Activated CD4-positive, alpha-beta T cell treated with anti-CD3 and anti-CD28 coated beads, Interleukin-2, amount 50 U/mL, for 4 hours (primary cell): ENCODE measurements at places on chromosomes 3 and 15.

- DNase-seq, result no peak
Measured at GRCh38 chr3:27165321-27165721, 203.9 kb downstream of the NEK10 start.

DNA sequence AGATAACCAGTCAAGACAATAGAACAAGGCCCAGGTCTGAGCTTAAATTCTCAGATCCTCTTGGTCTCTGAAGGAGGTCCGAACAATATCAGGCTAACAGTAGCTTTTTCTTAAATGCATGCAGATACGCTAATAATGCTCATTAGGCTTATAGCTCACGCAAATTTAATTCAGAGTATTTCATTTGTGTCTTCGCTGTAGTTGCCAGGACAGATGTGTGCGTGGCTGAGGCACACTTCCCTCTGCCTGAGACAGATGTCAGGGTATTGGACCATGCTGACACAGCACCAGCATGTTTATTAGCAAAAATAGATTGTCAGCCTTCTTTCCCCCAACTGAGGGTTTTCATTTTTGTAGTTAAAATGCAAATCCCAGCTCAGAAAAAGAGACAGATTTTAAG lies 102.9 kb upstream of the BFSP2 start:
- DNase-seq, result no peak

DNA sequence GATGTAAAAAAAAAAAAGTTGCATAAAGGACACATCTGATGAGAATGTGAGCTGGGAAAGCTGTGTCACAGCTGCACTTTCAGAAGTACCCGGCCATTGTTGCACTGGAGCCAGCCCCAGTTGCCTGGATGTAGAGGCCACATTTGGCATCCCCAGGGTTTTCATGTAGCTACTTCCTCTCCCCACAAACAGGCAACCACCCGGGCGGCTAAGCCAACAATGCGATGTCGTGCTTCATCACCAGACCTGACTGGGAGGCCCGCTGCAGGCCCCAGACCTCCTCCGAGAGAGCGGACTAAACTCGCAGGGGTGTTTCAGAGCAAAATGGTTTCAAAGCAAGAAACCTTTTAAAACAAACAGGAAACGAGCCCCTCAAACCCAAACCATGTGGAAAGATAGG lies 142.3 kb downstream of the TMCO5A start:
- DNase-seq, result no peak

DNA sequence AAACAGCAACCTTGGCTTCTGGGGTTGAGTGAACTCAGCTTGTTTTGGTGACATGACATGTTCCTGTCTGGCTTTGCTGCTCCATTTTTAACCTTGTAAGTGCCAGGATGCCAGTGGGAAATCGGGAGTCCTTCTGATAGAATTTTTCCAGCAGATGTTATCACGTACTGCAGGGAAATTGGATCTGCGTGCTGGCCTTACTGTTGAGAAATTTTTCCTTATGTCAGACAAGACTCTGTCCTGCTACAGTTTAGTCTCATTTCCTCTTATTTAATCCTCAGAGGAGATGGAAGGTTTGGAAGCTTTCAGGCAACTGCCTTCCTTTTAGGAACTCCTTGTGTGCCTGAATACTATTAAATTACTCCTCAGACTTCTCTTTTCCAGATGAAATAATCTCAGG lies 80.6 kb downstream of the PGPEP1L start:
- no peak for DNase-seq

- DNase-seq, result no peak
Measured at GRCh38 chr3:185089343-185089742, 63.5 kb downstream of the C3orf70 start.

- DNase-seq, result no peak
Measured at GRCh38 chr3:160748787-160749186, 7.2 kb upstream of the PPM1L start.

- peak; percentile 50 for DNase-seq
Measured at GRCh38 chr15:44584162-44584749, 47.3 kb downstream of the EIF3J start.

DNA sequence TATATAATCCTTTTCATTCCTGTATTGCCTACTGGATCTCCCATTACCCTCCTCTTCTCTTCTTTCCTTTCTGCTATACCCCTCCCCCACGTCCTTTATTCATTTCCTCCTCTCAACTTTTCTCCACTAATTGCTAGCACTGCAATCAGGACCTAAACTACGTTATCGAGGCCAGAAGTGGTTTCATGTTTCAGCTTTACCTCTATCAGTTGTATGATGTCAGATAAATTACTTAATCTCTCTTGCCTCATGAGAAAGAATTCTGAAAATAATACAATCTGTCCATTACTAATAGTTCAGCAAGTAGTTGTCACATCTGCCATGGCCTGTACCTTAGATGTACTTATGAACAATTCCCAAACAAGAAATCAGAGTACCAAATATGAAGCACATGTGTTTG lies 10.6 kb downstream of the POPDC2 start:
- no peak for DNase-seq

- DNase-seq, result no peak
Measured at GRCh38 chr3:186965141-186965879, 35.0 kb downstream of the ST6GAL1 start.

DNA sequence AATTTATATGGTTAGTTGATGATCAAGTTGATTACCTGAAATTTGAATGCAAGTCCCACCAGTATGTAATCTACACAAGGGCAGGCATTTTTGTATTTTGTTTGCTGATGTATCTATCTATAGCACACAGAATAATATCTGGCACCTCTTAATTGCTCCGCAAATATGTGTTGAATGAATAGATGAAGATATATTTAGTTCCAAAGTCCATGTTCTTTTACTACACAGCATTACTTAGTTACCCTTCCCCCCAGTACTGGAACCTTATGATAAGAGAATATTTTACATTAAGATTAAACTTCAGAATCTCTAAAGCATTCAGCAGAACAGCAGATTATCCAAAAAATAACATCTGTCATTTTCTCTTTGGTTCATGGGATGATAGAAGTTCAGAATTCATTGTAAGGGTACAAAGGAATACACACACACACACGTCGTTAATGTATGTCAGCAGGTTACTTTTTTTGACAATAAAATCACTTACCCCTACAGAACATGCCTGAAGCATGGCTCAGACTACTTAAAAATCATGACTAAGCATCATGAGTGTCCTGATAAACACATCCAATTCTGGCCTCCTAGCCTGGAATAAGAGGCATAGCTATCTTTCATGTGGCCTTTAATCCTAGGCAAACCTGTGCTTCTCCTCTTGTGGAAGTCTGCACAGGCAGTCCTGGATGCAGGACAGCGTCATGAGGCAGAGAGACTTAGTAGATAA lies 148.9 kb upstream of the TBC1D5 start:
- no peak for DNase-seq

DNA sequence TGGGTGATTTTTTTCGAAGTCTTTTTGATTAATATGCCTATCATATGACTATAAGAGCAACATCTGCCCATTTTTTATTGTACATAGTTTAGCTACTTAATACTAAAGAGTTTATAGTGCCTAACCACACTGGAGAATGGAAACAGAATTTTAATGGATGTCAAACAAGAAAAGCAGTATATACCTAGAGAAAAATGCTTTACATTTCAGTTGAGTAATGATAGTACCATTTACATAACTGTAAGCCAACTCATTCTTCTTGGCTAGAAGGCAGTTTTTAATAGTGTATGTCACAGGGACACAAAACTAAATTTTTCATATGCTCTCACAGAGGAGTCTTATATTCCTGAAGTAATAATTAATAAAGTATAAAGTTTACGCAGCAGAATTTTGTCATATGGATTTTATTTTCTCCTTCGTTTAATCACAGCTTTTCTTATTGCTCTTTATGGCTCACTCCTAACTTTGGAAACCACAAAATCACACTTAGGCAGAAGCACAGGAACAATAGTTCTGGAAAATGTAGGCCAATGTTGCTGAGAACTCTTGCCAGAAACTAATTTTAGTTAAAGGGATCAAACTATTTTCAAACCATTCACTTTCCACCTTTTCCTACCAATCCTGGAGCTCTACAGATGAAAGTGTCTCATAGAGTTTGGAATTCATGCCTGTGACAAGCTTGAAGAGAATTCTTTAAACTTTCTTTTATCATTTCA lies 243.6 kb downstream of the ZIC1 start:
- DNase-seq, result no peak

DNA sequence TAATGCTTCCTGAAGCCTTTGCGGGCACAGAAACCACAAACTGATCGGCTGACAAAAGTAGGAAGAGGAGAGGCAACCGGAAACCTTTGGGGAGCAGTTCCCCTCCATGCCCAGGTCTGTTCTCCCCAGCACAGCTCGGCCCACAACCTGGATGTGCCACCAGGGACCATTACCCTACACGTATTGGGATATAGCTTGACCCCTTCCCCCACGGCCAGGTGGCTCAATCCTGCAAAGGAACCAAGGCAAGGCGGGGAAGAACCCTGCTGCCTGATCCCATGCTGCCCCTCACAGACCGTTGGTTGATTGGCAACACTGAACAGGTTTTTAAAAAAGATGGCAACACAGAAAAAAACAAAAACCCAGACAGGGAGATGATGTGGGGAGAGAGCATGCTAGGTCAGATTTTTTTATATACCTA lies 19.7 kb upstream of the TCAIM start:
- DNase-seq, result no peak

GRCh38 chr3:38097446-38098375 lies 39.2 kb downstream of the ACAA1 start:
- DNase-seq, result no peak

- DNase-seq, result no peak
Measured at GRCh38 chr3:175226444-175226843, 367.3 kb downstream of the NAALADL2 start.

- no peak for DNase-seq
Measured at GRCh38 chr15:95591886-95592285, 738.6 kb upstream of the NR2F2 start.

GRCh38 chr15:60590935-60591495 lies 112.1 kb upstream of the ICE2 start:
- peak; percentile 38 for DNase-seq

- no peak for DNase-seq
Measured at GRCh38 chr3:114850898-114851297, 296.2 kb downstream of the ZBTB20 start.

GRCh38 chr3:152209060-152209459 lies 59.7 kb upstream of the MBNL1 start:
- no peak for DNase-seq

DNA sequence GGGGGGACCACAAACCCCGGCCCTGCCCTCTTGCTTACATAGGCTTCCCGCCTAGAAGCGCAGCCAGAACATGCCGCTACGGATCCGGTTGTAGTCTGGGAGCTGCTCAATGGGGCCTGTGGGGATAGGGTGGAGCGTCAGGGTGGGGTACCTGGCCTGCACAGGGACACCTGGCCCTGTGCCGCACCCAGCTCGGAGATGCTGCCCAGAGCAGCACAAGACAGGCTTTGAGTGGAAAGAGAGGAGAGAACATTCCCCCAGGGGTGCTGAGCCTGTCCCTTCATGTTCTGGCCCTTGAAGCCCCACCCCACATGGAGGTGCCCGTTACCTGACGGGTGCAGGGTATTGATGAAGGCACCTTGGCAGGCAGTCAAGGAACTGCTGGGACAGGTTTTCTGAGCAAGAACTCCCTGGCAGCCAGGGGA lies 4.0 kb upstream of the COL7A1 start:
- no peak for DNase-seq

DNA sequence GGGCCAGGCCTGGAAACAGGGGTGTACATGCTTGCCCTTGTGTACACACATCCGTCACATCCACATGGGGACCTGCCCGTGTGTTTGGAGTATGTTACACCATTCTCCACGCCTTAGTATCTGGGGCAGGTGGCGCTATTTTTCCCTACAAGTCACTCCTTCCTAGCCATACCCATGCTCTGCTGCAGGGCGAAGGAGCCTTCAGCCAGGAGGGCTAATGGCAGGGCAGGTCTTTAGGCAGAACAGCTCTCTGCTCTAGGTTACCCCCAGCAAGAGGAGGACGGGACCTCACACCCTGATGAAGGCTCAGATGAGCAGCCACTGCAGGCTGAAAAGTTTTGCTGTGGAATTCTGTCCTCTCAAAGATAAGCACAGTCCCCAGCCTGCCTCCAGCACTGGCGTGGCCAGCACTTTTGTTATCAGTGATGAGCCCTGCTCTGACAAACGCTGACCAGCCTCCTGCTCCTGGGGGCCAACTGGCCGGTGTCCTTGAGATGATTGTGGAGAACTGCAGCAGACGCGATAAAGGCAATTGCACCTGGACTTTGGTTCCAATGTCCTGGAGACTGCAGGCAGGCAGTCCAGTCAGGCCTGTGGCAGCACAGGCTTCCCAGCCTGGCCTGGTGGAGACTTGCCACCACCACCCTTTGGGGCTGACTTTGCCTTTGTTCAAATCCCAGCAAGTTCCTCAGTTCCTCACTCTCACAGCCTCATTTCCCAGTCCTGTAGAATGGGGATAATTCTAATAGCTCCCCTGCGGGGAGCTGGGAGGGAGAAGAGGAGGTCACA lies 19.8 kb upstream of the PIGZ start:
- DNase-seq, result no peak

- no peak for DNase-seq
Measured at GRCh38 chr3:18393906-18394305, 31.2 kb downstream of the SATB1 start.

- DNase-seq, result no peak
Measured at GRCh38 chr3:59695860-59696259, 646.0 kb upstream of the CFAP20DC start.

- DNase-seq, result peak; percentile 39
Measured at GRCh38 chr15:67134067-67134838, 68.9 kb downstream of the SMAD3 start.

- no peak for DNase-seq
Measured at GRCh38 chr3:115628075-115628412, 4.7 kb downstream of the GAP43 start.

DNA sequence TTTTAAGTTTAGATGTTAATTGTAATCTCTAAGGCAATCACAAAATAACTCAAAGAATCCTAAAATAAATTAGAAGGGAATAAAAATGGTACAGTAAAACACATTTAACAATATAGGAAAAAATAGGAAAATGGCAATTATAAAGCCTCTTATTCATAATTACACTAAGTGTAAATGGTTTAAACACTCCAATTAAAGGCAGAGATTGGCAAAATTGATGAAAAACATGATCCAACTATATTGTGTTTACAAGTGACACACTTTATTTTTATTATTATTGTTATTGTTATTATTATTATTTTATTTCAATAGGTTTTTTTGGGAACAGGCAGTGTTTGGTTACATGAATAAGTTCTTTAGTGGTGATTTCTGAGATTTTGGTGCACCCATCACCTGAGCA lies 48.7 kb upstream of the DYNC1LI1 start:
- no peak for DNase-seq

GRCh38 chr3:186772701-186773417 lies 10.5 kb upstream of the EIF4A2 start:
- peak; percentile 41 for DNase-seq

- DNase-seq, result no peak
Measured at GRCh38 chr3:101900316-101900715, 51.0 kb downstream of the NFKBIZ start.
